Stomach (tissue), 19 donors: ENCODE measurements at places on chromosomes 7 and 10. TPM values are rescaled to one million over a fixed set of nuclear protein-coding genes. Genes with fewer than 3 reads are reported as not detected.
A peak's percentile ranks its signal among the peaks of the same experiment; 100 is the strongest.

- DNase-seq, result no peak
Observed at GRCh38 chr10:101651336-101651735, 43.6 kb downstream of the FBXW4 start.

EFCAB10 gene
- not detected for polyA plus RNA-seq

GRCh38 chr7:90999989-91000979 lies 263.9 kb upstream of the FZD1 start:
- DNase-seq, result no peak

DNA sequence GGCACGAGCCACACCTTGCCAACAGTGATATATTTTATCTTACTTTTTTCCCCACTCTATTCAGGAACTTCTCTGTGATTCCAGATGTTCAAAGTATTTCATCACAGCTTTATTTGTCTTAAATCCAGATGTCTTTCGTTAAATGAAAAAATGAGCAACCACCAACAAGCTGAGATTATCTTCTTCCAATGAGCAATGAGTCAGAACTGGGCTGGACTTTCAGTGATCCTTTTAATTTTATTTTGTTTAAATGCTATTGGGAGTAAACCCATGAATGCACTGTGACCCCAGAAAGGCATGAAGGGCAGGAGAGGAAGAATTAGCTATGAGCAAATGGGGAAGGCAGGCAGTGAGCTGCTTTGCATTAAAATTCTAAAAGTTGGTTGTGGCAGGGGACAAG lies 77.6 kb upstream of the IMMP2L start:
- DNase-seq, result peak; percentile 80

- no peak for DNase-seq
Observed at GRCh38 chr10:129741280-129741977, 222.6 kb downstream of the EBF3 start.

ASB4 gene
- 1.7 TPM for polyA plus RNA-seq

GRCh38 chr10:62451611-62451975 lies 77.4 kb downstream of the ZNF365 start:
- no peak for DNase-seq

DUS4L gene
- 5.5 TPM for polyA plus RNA-seq
